Amniotic stem cell (primary cell): ENCODE measurements at places on chromosomes 3 and 15.

- DNase-seq = no peak
Observed at GRCh38 chr3:179473565-179473964, 22.3 kb upstream of the GNB4 start.

DNA sequence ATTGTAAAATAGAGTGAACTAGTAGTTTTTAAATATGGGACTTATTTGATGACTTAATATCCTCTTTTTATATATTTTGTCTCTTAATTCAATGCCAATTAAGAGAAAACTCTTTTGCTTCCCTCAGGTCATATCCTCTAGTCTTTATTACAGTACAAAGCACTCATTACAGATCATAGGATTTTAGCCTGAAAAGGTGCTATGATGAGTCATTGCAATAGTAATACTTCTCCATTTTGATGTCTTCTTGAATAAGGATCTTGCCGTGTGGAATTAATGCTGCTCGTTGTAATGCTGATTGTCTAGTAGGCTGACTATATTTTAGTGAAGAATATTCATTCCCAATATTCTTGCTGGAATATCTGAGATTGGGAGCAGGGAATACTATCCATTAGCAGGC, 612.2 kb upstream of the GOLIM4 start:
- DNase-seq = no peak

DNA sequence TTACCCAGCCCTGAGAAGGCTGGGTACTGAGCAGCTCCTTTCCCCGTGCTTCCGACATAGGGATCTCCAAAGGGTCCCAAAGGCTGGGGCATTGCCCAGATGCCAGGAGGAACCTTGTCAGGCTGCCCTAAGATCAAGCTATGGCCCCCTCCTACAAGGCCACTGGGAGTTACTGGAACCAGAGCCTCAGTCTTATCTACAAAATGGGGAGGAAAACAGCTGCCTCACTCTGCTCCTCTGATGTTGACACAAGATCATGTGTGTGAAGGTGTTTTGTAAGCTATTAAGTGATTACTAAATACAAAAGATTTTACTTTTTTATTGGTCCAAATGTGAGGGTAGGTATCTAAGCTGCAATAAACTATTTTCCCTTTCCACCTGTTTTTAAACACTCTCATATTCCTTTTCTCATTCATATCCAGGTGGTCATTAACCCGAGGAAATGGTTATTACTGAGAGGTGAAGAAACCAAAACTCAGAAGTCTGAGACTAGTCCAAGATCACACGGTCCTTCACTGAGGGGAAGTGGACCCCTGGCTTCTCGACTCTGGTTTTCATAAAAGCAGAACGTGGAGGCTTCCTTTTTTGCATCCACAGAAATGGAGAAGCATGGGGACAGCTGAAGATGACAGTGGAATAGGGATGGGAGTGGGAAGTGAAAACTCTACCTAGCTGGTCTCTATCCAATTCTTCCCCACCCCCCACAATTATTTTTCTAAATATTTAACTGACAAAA, 1.7 kb downstream of the ARPIN start:
- DNase-seq = no peak

- DNase-seq = no peak
Observed at GRCh38 chr3:60919296-60919695, 332.0 kb downstream of the FHIT start.

- no peak for DNase-seq
Observed at GRCh38 chr15:85100186-85100937, 118.7 kb downstream of the PDE8A start.

DNA sequence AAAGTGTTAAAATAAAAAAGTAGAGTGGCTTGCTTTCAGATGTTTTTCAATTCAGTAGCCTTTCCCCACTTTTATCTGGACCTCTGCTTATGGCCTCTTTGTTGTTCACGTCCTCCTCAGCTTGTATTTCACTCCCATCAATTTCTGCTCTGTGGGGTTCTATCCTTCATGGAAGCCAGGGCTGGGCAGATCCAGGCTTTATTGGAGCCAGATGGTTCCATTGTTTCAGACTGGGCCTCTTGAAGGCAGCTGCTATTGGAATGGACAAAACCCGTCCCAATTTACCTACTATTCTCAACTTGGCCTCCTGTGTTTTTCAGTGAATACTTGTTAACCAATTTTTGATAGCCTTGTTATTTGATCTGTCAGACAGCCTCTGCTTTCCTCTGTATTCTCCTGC, 10.9 kb upstream of the AADACL2 start:
- DNase-seq = no peak

DNA sequence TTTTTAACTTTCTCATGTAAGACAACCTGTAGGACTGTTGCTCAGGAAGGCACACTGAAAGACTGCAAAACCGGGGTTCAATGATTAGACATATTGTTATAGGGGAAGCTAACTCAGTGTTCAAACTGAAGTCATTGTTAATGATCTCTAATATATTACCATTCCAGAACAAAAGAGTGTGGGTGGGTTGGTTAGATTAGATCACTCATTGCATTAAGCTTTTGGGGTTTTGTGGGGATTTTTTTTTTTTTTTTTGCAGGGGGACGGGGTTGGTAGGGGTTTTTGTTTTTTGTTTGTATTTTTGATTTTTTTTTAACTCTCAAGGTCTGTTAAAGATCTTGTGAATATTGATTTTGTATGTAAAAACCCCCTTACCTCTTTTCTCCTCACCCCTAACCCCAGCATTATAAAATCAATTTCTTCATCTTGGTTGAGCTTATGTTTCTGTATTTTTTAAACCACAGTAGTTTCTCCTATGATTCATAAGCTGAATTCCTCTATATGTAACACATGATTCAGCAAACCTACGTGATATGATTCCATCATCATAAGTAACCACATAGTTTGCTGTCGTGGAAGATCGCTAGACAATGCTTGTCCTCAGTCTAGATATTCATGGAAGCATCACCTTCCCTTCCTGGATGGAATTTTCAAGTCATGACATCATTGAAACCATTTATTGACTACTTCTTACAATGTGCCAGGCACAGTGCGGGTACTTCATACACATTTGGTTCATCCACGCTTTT, 544.1 kb upstream of the MDFIC2 start:
- DNase-seq = peak; percentile 83

DNA sequence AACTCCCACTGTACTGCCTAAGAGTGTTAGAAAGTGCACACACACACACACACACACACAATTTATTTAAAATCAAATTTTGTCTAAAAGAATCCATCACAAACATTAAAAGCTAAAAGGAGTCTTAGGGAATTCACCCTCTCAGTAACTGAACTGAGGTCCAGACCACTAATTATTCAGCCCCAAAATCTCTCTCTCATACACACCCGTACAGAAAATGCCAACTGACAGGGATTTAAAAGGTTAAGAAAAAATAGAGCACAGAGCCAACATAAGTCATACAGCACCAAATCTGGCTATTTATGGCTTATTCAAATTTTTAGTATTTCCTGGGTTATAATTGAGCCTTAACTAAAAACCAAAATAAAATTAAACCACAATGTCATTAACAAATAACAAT, 20.7 kb downstream of the GBE1 start:
- DNase-seq = no peak

- DNase-seq = no peak
Observed at GRCh38 chr3:191438150-191438814, 22.7 kb upstream of the PYDC2 start.

DNA sequence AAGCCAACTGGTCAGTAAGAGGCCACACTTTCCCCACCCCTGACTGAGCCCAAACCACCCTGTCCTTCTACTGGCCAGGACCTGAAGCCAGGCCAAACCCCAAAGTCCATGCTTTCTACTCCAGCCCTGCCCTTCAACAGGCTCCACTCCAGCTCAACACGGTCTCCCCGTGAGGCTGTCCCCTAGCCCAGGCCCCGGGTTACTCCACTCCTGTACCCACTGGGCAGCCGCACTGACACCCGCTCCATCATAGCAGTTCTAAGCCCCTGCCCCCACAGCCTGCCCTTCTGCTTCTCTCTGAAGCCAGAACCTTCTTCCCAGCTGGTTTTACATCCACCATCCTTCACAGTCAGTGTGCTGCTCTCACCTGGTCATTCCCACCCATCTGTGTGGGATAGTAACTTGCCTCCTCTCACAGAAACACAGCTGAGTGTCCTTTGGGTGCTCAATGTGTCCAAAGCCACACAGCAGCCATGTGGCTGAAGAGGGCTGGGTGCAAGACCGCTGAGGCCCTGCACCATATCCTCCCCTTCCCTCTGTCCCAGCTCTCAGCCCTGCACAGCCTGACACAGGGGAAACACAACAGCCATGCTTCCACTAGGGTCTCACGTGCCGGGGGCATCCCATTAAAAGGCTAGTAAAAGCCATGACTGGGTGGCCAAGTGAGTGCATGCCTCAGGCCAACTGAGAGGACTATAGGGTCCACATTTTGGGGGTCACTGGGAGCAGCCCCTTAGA, 38.1 kb downstream of the TLE3 start:
- no peak for DNase-seq

GRCh38 chr3:13105896-13106250, 32.6 kb upstream of the IQSEC1 start:
- DNase-seq = no peak

DNA sequence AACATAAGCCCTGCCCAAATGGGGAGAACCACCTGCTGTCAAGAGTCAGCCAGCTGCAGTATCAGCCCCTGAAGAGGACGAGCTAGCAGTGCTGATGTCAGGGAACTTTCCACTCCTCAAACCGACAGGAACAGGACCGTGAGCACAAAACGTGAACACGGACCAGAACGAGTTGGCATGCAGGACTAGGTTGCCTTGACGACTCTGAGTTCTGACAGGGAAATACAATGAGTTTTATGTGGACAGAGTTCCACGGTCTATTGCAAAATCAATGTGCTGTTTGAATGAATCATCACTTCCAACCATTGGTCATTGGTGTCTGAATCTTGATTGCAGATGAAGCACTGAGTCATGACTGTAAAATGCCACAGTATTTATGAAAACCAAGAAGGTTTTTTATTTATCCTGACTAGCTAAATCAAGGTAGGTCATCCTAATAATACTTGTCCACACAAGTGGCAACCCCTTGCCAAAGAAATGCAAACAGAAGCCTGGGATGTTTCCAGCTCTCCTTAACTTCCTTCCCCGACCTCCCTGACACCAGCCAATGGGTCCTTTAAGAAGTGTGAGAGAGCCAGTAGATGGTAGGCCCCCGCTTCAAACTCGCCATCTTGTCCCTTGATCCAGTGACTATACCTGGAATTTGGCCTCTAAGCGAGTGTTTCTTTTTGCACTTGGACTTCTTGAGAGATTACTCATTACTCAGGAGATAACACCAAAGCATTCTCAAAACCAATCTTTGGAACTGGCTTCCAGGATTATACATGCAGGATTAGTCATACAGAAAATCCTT, 119.6 kb downstream of the ASB7 start:
- peak; percentile 93 for DNase-seq

GRCh38 chr3:16999161-16999560, 114.4 kb downstream of the PLCL2 start:
- no peak for DNase-seq

DNA sequence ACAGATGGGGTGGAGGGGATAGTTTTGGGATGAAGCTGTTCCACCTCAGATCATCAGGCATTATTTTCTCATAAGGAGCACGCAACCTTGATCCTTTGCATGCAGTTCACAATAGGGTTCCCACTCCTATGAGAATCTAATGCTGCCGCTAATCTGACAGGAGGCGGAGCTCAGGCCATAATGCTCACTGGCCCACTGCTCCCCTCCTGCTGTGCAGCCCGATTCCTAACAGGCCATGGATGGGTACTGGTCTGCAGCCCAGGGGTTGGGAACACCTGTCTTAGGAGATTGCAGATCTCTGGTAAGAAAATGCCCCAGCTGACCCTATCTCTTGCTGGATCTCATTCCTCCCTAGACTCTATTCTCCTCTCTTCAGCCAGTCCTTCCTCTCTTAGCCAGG, 6.8 kb downstream of the CSTA start:
- DNase-seq = no peak

- no peak for DNase-seq
Observed at GRCh38 chr15:92958105-92958504, 58.0 kb downstream of the CHD2 start.

GRCh38 chr15:45115312-45115820, 1.2 kb downstream of the DUOXA2 start:
- DNase-seq = no peak

DNA sequence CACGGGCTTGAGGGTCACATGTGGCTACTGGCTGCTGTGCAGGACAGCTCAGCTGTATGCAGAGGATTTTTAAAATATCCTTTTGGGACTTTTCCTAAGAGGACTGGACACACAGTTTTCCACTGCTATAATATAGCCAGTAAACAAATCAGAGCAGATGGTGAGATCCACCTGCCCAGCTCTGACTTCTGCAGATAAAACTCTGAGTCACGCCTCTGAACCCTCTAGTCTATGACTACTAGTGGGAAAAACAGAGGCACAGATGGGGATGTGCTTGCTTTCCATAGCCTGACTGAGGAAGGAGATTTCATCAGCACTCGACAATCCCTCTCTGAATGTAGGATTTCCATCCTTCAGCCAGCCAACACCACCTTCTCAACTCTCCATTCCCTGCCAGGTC, 45.1 kb downstream of the COLQ start:
- DNase-seq = no peak

DNA sequence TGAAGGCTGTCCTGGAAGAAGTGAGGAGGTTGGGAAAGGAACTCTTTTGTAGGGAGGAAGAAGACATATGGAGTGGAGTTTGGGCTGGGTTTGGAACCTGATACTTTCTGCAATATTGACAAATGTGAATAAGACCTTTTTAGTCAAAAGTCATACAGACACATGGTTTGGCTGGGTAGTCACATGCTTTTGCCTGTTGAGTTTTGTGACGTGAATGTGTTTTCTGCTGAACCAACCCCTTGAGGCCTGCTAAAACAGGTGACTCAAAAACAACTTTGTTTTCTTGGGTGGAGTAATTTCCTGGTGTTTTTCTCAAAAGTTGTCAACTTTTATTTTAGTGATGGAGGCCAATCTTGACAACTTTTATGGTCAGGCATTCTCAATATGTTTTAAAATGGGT, 39.4 kb upstream of the CCR4 start:
- DNase-seq = no peak

DNA sequence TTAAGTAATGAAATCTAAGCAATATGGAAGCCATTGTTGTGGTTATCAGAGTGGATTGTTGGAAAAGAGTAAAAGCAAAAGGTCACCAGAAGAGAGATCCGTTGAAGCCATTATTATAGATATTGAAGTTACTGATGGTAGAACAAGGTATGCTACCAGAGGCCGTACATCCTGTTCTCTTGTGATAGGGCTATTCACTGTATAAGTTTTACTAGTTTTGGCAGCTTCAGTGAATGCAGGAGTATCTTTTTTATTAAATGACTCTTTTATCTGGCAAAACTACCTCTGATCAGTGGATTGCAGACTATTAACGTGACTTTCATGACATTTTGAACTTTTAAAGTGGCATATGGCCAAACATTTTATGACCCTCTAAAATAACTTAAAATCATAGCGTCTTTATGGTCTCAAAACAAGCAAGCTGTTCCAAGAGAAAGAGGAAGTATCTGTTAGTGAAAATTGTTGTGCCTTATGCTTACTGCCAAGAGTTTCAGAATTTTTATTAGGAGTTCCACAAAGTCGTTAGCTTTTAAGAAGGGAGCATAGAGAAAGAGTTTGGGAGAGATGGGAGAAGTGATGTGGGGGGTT, 102.9 kb downstream of the LRRC49 start:
- no peak for DNase-seq
